ENCODE measurements at places on chromosomes 2 and 18.
A peak's percentile ranks its signal among the peaks of the same experiment; 100 is the strongest.

- no peaks in the 10 kb centered on the region for H3K27me3 ChIP-seq
- H3K36me3 ChIP-seq = peaks cover 31% of the 10 kb centered on the region
- no peak for DNase-seq
- H3K27ac ChIP-seq = no peak overlapping the region
Observed at GRCh38 chr2:241118737-241119505, 16.8 kb upstream of the MTERF4 start.

DNA sequence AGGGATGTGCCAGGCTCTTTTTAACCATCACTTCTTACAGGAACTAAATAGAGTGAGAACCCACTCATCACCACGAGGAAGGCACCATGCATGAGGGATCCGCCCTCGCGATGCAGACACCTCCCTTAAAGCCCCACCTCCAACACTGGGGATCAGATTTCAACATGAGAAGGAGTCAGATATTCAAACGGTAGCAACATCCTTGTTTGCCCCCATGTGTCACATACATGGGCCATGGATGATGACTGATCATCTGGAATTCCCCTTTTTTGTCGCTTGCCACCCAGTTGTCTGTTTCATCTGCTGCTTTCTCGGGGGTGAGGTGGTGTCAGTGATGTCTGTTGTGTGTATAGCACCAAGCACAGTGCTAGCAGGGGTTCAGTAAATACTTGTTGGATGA, 57.9 kb downstream of the NCK2 start:
- H3K27ac ChIP-seq = peak overlapping the region; percentile 60
- H3K27me3 ChIP-seq = no peaks in the 10 kb centered on the region
- H3K36me3 ChIP-seq = peaks cover 56% of the 10 kb centered on the region
- DNase-seq = no peak
- peaks cover 59% of the 10 kb centered on the region for H3K4me1 ChIP-seq

DNA sequence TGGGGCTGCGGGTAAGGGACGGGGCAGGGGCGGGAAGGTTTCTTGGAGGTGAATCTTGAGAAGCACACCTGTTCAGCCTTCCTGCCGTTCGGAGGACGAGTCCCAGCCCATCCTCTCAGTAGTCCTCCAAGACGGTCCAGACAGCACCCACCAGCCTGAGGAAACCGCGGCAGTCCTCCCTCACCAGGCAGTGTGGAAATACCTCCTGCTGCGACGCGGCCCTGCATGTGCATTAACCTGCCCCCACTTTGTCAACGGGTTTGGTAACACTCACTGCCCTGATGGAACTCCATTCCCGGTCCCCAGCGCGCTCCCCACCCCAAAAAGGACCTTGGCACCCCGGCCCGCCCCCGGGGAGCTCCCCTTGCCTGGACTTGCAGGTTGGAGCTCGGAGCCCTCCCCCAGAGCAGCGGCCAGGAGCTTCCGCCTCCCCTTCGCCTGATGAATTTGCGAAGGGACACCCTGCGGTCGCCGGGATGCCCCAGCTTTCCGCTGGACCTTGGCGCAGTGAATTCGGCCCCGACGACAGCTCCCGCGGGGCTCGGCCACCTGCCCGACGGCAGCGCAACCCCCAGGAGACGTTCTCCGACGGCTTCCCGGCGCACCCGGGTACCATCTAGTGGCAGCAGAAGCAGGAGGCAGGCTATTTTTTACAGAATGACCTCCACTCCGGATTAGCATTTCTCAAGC, 31.5 kb downstream of the ACVR1C start:
- H3K4me1 ChIP-seq = no peaks in the 10 kb centered on the region
- H3K27ac ChIP-seq = no peak overlapping the region
- peak; percentile 68 for DNase-seq
- no peak overlapping the region for H3K4me3 ChIP-seq
- peaks cover 31% of the 10 kb centered on the region for H3K27me3 ChIP-seq
- no peaks in the 10 kb centered on the region for H3K36me3 ChIP-seq

- peaks cover 13% of the 10 kb centered on the region for H3K27me3 ChIP-seq
- no peak for DNase-seq
- no peak overlapping the region for H3K27ac ChIP-seq
- peaks cover 21% of the 10 kb centered on the region for H3K4me1 ChIP-seq
Observed at GRCh38 chr2:219384859-219385258, 2.9 kb downstream of the DNPEP start.

GRCh38 chr2:105813405-105813804, 68.7 kb downstream of the NCK2 start:
- H3K4me1 ChIP-seq = peaks cover 27% of the 10 kb centered on the region
- no peaks in the 10 kb centered on the region for H3K27me3 ChIP-seq
- peaks cover 27% of the 10 kb centered on the region for H3K36me3 ChIP-seq

DNA sequence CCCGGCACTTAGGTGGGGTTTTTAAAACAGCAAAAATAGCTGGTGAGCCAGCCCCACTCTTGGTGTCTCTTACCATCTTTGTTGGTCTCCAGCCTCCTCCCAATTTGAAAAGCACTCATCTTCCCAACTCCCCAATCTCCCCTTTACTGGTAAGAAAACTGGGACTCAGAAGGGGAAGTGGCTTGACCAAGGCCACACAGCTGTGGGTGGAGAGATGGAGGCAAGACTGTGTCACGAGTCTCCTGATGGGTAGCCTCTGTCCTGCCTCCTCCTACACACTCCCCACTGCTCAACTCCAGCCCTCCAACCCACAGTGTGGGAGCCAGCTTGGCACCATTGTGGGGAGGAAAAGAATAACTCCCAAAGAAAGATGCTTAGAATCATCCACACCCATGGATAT, 140.4 kb downstream of the SMAD2 start:
- no peak overlapping the region for H3K4me3 ChIP-seq

- no peaks in the 10 kb centered on the region for H3K36me3 ChIP-seq
- H3K27me3 ChIP-seq = peaks cover 2% of the 10 kb centered on the region
- DNase-seq = no peak
Observed at GRCh38 chr2:138853296-138853695, 73.1 kb upstream of the NXPH2 start.

GRCh38 chr18:31491586-31491985, 6.4 kb upstream of the DSG2 start:
- no peak for DNase-seq
- peaks cover 1% of the 10 kb centered on the region for H3K27me3 ChIP-seq
- no peak overlapping the region for H3K27ac ChIP-seq

GRCh38 chr2:150374492-150374891, 113.0 kb downstream of the RND3 start:
- peaks cover 36% of the 10 kb centered on the region for H3K4me1 ChIP-seq
- peaks cover 6% of the 10 kb centered on the region for H3K27me3 ChIP-seq
- H3K27ac ChIP-seq = no peak overlapping the region
- H3K36me3 ChIP-seq = no peaks in the 10 kb centered on the region
- no peak for DNase-seq
- no peak overlapping the region for H3K4me3 ChIP-seq

DNA sequence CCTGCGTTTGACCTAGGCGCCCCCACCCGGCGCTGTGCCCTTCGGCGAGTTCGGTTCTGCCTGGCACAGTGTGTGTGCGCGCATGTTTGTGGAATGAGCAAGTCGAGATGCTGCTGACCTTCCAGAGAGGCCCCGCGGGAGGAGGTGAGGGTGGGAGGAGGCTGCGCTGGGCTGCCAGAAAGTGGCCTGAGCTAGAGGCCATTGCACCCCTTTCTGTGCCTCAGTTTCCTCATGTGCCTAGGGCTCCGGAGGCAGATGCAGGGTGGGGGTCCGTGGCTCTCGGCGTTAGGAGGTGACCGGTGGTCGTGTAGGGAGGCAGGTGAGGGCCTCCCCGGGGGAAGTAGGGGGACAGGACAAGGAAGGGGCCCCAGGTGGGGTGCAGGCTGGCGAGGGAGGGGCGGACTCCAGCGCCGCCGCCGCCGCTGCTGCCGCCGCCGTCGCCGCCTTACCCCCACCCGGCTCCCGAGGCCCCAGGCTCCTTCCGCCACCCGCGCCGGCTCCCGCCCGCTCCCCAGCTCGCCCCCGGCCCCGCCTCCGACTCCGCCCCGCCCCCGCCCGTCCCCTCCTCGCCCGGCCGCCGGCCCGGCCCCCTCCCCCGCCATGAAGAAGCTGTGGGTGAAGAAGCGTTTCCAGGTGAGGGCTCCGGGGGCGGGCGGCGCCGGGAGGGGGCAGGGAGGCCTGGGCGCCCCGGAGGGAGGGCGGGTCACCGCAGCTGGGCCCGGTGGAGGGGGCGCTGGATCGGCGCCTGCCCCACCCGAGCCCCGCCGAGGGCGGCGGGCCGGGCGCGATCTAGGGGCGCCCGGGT, 7.0 kb downstream of the SPEG start:
- H3K4me1 ChIP-seq = peaks cover 38% of the 10 kb centered on the region
- peaks cover 30% of the 10 kb centered on the region for H3K27me3 ChIP-seq
- H3K27ac ChIP-seq = no peak overlapping the region

DNA sequence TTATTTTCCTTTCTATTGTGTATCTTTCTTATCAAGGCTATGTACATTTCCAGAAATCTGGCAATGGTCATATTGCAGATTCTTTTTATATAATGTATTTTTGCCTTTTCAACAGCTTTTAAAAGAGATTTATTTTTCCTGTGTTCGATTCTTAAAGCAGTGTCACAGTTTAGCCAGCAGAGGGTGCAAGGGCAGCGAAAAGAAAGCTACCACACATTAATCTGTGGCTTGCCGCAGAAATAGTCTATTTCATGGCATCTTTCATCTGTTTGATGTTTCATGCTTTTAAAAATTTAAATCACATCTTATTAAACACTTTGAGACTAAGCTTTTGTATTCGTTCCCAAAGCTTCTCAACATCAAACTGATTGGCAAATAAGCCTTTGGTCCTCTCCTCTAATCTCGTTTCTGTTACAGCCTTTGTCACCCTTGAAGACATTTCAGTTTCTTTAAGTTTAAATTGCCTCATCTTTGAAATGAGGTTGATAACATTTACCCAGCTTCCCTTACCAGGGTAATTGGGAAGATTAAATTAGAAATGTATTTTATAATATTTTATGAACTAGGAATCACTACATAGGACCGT, 73.3 kb downstream of the PIK3C3 start:
- H3K36me3 ChIP-seq = peaks cover 44% of the 10 kb centered on the region
- no peaks in the 10 kb centered on the region for H3K4me1 ChIP-seq
- no peaks in the 10 kb centered on the region for H3K27me3 ChIP-seq
- no peak overlapping the region for H3K4me3 ChIP-seq
- no peak overlapping the region for H3K27ac ChIP-seq

DNA sequence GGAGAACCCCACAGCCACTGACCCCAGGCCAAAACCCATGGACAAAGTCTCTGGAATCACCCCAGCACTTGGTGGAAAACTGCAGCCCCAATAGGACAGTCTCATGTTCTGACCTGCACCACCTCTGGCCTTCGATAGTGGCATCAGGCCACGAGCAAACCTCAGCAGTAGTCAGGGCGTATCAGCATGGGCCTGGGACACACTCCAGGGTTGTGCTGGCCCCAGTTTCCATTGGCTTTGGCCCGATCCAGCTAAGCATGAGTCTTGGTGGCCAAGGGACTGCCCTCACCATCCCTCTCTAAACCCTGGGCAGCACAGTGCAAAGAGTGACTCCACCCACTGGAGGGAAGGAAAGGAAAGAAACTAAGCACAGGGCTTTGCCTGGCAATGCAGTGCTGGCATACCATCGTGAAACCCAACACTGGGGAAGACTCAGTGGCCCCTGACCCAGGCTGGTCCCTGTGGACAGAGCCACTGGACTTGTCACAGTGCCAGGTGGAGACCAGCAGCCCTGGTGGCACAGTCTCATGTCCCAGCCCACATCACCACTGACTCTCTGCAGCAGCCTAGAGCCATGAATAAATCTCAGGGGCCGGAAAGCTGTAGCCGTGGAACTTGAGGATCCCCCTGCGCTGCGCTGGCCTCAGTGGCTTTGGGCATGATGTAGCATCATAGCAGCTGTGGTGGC, 46.3 kb downstream of the ZNF519 start:
- H3K27ac ChIP-seq = no peak overlapping the region
- no peaks in the 10 kb centered on the region for H3K27me3 ChIP-seq
- DNase-seq = peak; percentile 11
- H3K4me3 ChIP-seq = no peak overlapping the region
- H3K4me1 ChIP-seq = no peaks in the 10 kb centered on the region
- no peaks in the 10 kb centered on the region for H3K36me3 ChIP-seq

GRCh38 chr18:51196811-51197660, 445 bp downstream of the MEX3C start:
- no peak overlapping the region for H3K27ac ChIP-seq
- peak; percentile 41 for DNase-seq
- H3K36me3 ChIP-seq = peaks cover 8% of the 10 kb centered on the region
- peak overlapping the region; percentile 88 for H3K4me3 ChIP-seq
- peaks cover 32% of the 10 kb centered on the region for H3K4me1 ChIP-seq

GRCh38 chr2:37742286-37742685, 70.8 kb upstream of the CDC42EP3 start:
- H3K27me3 ChIP-seq = no peaks in the 10 kb centered on the region
- H3K4me1 ChIP-seq = peaks cover 15% of the 10 kb centered on the region
- DNase-seq = no peak
- no peaks in the 10 kb centered on the region for H3K36me3 ChIP-seq

DNA sequence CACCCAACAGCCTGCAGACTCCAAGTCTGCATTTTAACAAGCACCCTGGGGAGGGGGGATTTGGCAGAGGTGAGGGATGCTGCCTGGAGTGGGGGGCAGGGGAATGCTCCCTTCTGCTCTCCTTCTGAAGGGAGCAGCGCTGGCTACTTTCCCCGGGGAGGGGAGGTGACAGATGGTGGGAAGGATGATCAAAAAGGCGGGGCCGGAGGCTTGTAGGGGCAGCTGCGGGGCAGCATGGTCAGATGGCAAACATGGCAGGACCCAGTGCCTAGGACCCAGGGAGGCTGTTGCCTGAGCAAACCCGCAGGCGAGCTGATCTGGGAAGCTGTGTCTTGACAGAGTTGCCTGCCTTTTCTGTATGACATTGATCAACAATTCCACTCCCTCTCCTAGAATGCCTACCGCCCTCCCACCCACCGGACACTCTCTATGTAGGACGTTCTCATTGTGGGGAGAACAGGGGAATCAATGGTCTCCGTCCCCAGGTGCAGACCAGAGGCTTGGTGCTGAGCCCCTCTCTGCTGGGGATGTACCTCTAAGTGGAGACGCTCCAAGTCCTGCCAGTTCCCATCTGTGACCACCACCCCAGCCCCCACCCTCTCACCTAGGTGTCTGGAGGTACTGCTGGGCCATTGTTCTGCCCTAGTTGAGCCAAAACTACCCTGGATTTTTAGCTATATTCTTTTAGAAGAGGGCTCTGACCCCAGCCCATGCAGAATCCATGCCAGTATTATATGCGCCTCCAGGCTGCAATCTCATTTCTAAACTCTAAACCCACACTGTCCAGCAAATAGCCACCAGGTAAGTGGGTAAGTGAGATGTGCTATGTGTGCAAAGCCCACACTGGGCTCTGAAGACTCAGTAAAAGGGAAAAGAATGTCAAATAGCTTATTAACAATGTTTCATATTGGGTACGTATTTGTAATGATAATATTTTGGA, 89.7 kb upstream of the SEC11C start:
- H3K36me3 ChIP-seq = no peaks in the 10 kb centered on the region
- H3K27ac ChIP-seq = no peak overlapping the region
- H3K27me3 ChIP-seq = peaks cover 20% of the 10 kb centered on the region
- DNase-seq = no peak
- peaks cover 52% of the 10 kb centered on the region for H3K4me1 ChIP-seq

GRCh38 chr2:214753455-214753854, 56.0 kb downstream of the BARD1 start:
- DNase-seq = no peak
- peaks cover 57% of the 10 kb centered on the region for H3K36me3 ChIP-seq
- no peak overlapping the region for H3K4me3 ChIP-seq
- H3K4me1 ChIP-seq = no peaks in the 10 kb centered on the region
- no peaks in the 10 kb centered on the region for H3K27me3 ChIP-seq
